ENCODE measurements at places on chromosomes 7 and 10.
A peak's percentile ranks its signal among the peaks of the same experiment; 100 is the strongest.

DNA sequence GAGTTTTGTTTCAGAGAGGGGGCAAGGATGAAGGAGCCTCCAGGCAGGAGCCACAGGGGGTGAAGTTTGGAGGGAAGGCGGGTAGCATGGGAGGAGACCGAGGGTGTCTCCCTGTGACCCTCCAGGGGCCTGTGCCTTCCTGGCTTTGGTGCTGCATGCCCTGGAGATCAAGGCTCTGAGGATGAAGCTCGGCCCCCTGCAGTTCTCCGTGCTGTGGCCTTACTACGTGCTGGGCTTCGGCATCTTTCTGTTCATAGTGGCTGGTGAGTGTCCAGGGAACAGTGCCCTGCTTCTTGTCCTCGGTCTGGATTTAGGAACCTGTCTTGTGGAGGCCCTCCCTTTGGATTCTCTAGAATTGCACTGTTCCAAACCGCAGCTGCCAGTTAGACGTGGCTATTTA lies 9.2 kb upstream of the ZSCAN25 start:
- no peak for DNase-seq

- DNase-seq, result no peak
Measured at GRCh38 chr7:26696161-26696560, 168.2 kb downstream of the SKAP2 start.

- DNase-seq, result peak; percentile 53
Measured at GRCh38 chr10:71512761-71513539, 116.2 kb downstream of the CDH23 start.

DNA sequence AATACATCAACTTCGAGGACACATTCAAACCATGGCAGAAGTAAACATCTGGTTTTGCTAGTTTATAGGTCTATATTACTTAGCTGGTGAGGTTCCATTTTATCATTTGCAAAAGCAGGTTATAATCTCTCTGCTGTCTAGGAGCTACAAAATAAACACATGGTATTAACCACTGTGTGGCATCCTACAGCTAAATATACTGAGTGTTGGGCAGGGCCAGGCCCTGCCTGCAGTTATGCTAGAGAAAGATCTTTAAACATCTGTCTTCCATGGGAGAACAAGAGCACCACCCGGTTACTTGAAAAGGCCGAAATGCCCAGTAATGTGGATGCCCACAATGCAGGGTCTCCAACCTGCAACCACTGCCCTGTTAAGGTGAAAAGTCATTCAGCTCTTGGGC lies 20.6 kb upstream of the FKBP9 start:
- no peak for DNase-seq

GRCh38 chr7:44727158-44727936 lies 21.3 kb upstream of the ZMIZ2 start:
- DNase-seq, result peak; percentile 42

DNA sequence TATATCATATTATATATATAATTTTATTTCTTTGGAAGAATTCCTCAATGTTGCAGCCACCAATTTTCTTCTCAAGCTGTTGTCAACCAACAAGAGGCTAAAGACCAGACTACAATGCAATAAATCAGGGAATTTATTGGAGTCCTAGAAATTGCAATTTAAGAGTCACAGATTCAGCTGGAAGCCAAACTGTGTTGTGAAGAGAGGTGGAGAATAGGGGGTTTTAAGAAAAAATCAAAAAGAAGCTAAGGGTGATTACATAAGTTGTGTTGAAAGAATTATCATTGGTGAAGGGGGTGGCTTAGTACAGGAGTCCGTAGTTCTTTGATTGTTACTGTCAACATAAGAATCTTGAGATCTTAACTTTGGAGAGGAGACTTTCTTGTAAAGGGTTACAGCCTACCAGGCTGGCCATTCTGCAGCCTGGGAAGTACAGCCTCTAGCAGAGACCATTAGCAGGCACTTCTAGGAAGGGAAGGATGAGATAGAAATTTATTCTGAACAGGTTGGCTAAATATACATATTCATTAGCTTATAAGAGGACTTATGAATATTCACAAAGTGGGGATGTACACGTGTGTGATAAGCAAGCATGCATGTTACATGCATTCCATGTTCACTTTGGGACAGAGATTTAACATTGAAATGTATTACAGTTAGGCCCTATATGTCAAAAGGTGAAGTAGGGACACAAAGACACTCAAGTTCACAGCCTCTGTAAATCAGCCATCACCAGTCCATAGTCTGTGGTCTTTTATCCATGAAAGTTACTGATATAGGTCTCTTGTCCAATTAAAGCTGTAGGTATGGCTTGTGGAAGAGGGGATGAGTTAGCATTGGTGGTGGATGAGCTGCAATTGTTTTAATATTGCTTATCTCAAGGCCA lies 8.3 kb upstream of the TMEM168 start:
- DNase-seq, result no peak

Measured in ELF-1 (cell line).